ENCODE measurements at places on chromosomes 4 and X.

DNA sequence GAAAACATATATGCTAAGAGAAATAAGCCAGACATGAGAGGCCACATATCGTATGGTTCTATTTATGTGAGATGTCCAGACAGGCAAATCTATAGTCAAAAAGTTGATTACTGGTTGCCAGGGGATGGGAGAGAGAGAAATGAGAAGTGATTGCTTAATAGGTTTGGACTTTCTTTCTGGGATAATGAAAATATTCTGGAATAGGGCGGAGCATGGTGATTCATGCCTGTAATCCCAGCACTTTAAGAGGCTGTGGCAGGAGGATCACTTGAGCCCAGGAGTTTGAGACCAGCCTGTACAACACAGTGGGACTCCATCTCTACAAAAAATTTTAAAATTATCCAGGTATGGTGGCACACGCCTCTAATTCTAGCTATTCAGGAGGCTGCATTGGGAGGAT is 22.4 kb downstream of the RBM47 start:
- no peak overlapping the region for H3K27ac ChIP-seq
- no peaks in the 10 kb centered on the region for H3K36me3 ChIP-seq
- H3K27me3 ChIP-seq: no peaks in the 10 kb centered on the region
- DNase-seq: no peak
- peaks cover 3% of the 10 kb centered on the region for H3K4me1 ChIP-seq

DNA sequence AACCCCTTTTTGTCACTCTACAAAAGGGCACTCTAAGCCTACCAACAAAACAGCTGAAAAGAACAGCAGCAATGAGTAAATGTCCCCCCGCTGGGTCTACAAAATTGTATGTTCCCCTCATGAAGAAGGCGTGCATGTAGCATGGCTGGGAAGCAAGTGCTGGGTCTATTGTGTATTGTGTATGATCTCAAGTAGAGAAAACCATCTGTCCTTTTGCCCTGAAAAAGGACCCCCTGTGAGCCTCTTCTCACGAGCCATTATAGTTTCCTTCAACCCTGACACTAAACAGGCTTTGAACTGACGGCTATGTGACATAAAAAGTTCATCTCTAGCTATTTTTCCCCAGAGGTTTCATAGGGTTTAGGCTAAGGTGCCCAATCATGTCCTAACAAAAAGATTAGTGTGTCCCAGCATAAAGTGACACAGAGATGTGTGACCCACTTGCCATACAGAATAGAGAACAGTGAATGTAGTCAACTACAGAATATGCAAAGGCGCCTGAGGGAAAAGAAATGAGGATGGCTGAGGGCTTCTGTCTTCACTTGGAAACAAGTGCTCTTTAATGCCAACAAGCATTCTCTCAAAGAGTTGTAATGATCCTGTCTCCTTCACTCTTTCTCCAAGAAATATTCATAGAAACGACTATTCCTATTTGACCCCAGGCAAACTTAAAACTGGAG is 27.3 kb downstream of the COL25A1 start:
- DNase-seq: no peak
- peaks cover 1% of the 10 kb centered on the region for H3K27me3 ChIP-seq
- peaks cover 10% of the 10 kb centered on the region for H3K4me1 ChIP-seq
- H3K36me3 ChIP-seq: no peaks in the 10 kb centered on the region
- H3K4me3 ChIP-seq: no peak overlapping the region

DNA sequence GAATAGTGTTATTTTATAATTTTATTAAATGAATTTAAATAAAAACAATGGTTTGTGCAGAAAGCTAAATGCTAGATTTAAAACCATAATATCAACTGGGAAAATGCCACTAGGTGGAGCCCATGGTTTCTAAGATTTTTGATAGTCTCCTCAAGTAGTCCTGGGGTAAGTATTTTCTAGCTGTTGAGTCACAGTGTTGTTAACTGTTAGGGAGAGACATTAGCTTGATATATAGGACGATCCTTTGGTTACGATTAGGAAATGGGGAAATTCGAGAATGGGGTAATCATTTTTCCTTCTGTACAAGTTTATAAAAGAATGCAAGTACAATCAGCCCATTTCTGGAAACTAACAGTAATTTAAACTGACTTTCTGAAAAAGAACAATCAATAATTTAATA is 378.4 kb downstream of the ANKRD50 start:
- peak; percentile 37 for DNase-seq
- no peaks in the 10 kb centered on the region for H3K36me3 ChIP-seq
- H3K4me3 ChIP-seq: no peak overlapping the region

GRCh38 chrX:661154-661553 is 30.6 kb downstream of the SHOX start:
- no peak overlapping the region for H3K4me3 ChIP-seq
- DNase-seq: no peak
- H3K36me3 ChIP-seq: no peaks in the 10 kb centered on the region
- no peaks in the 10 kb centered on the region for H3K27me3 ChIP-seq

- no peaks in the 10 kb centered on the region for H3K27me3 ChIP-seq
- no peak for DNase-seq
- H3K4me1 ChIP-seq: no peaks in the 10 kb centered on the region
- no peaks in the 10 kb centered on the region for H3K36me3 ChIP-seq
- no peak overlapping the region for H3K27ac ChIP-seq
Measured at GRCh38 chrX:78687586-78687985, 28.5 kb upstream of the RTL3 start.

DNA sequence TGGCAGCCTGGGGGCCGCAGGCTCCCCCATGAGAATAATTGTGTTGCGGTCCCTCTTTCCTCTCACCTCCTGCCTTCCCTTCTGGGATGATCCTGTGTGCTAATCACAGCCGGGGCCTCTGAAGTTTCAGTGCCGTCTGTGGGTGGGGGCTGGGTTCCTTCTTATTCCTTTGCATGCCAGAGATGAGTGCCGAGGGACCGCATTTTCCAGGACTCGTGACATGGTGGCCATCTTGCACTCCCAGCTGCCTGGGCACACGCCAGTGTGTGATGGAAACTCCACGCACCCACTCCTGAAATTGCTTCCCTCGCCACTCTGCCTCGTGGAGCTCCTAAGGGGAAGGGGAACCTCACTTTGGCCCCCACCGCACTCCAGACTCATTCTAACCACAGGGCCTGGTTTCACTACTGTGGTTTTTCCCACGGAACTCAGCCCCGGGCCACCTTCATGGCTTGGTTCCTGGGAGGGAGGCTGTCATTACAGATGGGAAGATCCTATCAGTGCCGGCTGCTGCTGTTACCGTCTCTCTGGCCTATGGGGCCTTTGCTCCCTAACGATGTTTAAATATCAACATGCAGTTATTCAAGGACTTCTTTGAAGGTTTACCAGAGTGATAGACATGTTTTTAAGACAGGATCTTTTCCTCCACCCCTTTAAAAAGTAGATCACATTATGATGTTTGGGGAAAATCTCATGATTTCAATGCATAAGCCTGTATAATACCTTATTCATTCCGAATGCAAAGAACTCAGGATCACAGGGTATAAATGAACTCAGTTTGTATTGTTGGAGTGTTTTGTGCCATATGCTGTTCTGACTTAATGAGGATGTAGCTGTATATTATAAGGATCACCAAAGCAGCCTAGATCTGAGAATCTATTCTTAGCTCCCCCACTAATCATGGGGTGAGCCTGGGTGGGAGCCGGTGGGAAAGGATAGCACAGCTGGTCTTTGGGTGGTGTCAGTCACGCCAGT is 89.6 kb downstream of the SORCS2 start:
- no peak overlapping the region for H3K4me3 ChIP-seq
- H3K27ac ChIP-seq: no peak overlapping the region
- H3K4me1 ChIP-seq: no peaks in the 10 kb centered on the region
- H3K27me3 ChIP-seq: no peaks in the 10 kb centered on the region

DNA sequence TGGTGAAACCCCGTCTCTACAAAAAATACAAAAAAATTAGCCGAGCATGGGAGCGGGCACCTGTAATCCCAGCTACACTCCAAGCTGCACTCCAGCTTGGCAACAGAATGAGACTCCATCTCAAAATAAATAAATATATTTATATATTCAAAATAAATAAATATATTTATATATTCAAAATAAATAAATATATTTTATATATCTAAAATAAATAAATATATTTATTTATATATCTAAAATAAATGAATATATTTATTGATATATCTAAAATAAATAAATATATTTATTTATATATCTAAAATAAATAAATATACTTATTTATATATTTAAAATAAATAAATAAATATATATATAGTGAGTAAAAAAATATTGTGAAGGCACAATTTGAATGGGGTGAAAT is 63.4 kb upstream of the EXOC1L start:
- H3K4me1 ChIP-seq: peaks cover 4% of the 10 kb centered on the region
- H3K4me3 ChIP-seq: no peak overlapping the region
- no peak for DNase-seq
- no peak overlapping the region for H3K27ac ChIP-seq
- no peaks in the 10 kb centered on the region for H3K27me3 ChIP-seq

- H3K27ac ChIP-seq: peak overlapping the region; percentile 56
- peaks cover 8% of the 10 kb centered on the region for H3K36me3 ChIP-seq
- no peak for DNase-seq
- H3K27me3 ChIP-seq: no peaks in the 10 kb centered on the region
- H3K4me1 ChIP-seq: peaks cover 29% of the 10 kb centered on the region
Measured at GRCh38 chrX:41145920-41146608, 60.8 kb downstream of the USP9X start.

DNA sequence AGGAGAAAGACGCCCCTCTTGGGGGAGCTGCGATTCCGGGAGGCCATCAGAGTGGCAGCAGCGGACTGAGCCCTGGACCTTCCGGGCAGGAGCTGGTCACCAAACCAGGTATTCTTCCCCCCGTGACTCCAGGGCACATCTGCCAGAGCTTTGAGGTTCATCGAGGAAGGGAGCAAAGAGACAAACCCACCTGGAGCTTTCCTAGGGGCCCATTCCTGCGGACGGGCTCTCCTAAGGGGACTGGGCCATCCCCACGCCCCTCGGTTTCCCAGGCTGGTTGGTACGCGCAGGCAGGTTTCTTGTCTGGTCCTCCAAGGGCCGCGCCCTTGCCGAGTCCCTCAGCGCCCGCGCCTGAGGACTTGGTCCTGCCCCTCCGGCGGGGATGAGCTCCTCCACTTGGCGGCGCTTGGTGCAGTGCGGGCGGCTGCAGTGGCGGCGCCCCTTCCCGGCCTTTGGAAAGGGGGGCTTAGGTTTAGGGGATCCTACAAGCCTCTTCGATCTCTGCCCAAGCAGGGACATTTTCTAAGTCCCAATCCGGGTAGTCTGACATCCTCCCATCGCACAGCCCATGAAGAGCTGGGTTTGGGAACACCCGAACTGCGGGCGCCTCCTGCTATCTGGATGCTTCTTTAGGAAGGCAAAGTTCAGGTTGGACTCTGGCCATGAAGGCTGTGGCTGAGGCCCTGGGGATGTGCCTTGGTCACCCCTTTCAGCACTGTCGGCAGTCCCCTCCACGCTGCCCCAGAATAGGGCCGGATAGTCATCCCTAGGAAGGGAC is 538 bp downstream of the STBD1 start:
- no peak overlapping the region for H3K27ac ChIP-seq
- peaks cover 11% of the 10 kb centered on the region for H3K4me1 ChIP-seq
- H3K36me3 ChIP-seq: no peaks in the 10 kb centered on the region
- peaks cover 4% of the 10 kb centered on the region for H3K27me3 ChIP-seq
- DNase-seq: peak; percentile 31

GRCh38 chrX:44265559-44265958 is 77.9 kb downstream of the EFHC2 start:
- peaks cover 29% of the 10 kb centered on the region for H3K4me1 ChIP-seq

DNA sequence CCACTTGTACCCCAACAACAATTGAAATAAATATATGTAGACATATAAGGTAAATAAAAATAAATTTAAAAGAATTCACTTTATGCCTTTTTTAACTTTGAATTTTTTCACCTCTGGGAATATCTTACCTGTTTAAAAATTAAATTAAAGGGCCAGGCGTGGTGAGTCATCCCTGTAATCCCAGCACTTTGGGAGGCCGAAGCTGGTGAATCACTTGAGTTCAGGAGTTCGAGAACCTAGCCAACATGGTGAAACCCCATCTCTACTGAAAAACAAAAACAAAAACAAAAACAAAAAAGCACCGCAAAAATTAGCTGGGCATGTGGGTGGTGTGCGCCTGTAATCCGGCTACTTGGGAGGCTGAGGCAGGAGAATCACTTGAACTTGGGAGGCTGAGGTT is 164.8 kb downstream of the AASDH start:
- no peaks in the 10 kb centered on the region for H3K4me1 ChIP-seq
- DNase-seq: no peak
- H3K27ac ChIP-seq: no peak overlapping the region
- H3K27me3 ChIP-seq: peaks cover 7% of the 10 kb centered on the region

DNA sequence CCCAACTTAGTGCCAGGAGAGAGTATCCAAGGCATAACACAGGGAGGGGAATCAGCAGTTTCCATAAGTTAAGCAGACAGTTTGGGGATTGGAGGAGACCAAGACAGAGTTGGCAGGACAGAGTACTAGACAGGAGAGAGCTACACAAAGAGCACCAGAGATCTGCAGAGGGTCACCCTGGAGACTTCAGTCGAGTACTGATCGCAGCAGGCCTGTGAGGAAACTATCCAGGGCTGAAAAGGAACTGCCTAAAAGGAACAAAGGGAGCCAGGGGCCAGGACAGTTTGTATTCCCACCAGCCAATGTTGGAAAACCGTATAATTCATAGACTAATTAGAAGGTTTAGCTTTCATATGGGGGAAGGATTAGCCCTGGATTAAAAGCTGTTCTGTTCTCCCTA is 80.6 kb upstream of the ENPP6 start:
- H3K27ac ChIP-seq: no peak overlapping the region
- H3K36me3 ChIP-seq: no peaks in the 10 kb centered on the region
- DNase-seq: no peak
- no peak overlapping the region for H3K4me3 ChIP-seq
- no peaks in the 10 kb centered on the region for H3K4me1 ChIP-seq

- H3K27me3 ChIP-seq: no peaks in the 10 kb centered on the region
- no peak overlapping the region for H3K27ac ChIP-seq
- DNase-seq: no peak
- H3K4me3 ChIP-seq: no peak overlapping the region
Measured at GRCh38 chr4:108685036-108685686, 34.8 kb downstream of the OSTC start.

- peak overlapping the region; percentile 85 for H3K4me3 ChIP-seq
- H3K27me3 ChIP-seq: no peaks in the 10 kb centered on the region
- peaks cover 34% of the 10 kb centered on the region for H3K4me1 ChIP-seq
- DNase-seq: peak; percentile 81
Measured at GRCh38 chrX:53716328-53717088, 30.0 kb upstream of the HUWE1 start.

DNA sequence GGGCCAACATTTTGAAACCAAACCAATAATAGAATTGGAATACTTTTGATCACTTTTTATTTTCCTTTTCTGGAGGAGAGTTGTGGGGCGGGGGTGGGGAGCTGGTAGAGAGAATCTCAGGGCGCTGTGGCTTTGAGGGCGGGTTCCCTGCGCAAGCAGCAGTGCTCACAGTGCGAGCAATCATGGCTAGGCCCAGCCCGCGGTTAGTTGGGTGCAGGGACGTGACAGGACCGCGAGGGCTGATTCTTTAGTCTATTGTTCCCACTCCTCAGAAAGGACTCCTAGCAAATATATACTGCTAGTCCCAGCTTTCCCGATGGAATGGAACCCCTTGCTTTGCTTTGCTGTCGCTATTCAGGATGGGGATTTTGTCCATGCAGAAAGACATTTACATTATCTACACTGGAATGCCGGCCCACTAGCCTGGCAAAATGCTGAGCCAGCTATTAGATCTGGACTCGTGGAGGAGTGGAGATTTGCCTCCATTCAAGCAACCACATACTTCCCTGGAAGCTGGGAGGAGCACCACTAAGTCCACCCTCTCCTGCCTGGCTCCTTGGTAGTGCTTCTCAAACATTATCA is 23.9 kb upstream of the APLN start:
- DNase-seq: peak; percentile 50
- peaks cover 12% of the 10 kb centered on the region for H3K4me1 ChIP-seq
- H3K27ac ChIP-seq: peak overlapping the region; percentile 24
- H3K36me3 ChIP-seq: no peaks in the 10 kb centered on the region
